Epithelial cell of alveolus of lung (primary cell): ENCODE measurements at places on chromosomes 5 and 9. TPM values are rescaled to one million over a fixed set of nuclear protein-coding genes. Genes with fewer than 3 reads are reported as not detected.

The IL13 gene
- not detected in 2 replicates for total RNA-seq

The TAF1L gene
- under 0.01 TPM in 1 of 2 replicates, not detected in the other for total RNA-seq

The WNT8A gene
- not detected in 2 replicates for total RNA-seq

The NDST1 gene
- 76.7 and 92.8 TPM in 2 replicates for total RNA-seq

The LYSMD3 gene
- 13.7 and 23.1 TPM in 2 replicates for total RNA-seq

The TMEM215 gene
- not detected in 2 replicates for total RNA-seq

The DTWD2 gene
- 3.7 and 4.2 TPM in 2 replicates for total RNA-seq

The NDOR1 gene
- total RNA-seq = 8.3 and 15.6 TPM in 2 replicates

The TTC23L gene
- total RNA-seq = not detected in 2 replicates

The NOXA1 gene
- total RNA-seq = 0.26 TPM in 1 of 2 replicates, not detected in the other

The AQP7 gene
- not detected in 2 replicates for total RNA-seq

The SLC34A1 gene
- total RNA-seq = not detected in 2 replicates

The BAAT gene
- 0.13 and 0.56 TPM in 2 replicates for total RNA-seq

The SLC6A19 gene
- total RNA-seq = not detected in 2 replicates

The RAI14 gene
- total RNA-seq = 52.1 and 224 TPM in 2 replicates

The NTRK2 gene
- not detected in 2 replicates for total RNA-seq

The OR1L6 gene
- not detected in 2 replicates for total RNA-seq

The ZDHHC11 gene
- total RNA-seq = 1.3 TPM in 1 of 2 replicates, not detected in the other

The FRRS1L gene
- 0.13 and 1.8 TPM in 2 replicates for total RNA-seq
